CD14-positive monocyte (primary cell): ENCODE measurements at places on chromosomes 12 and 14. TPM values are rescaled to one million over a fixed set of nuclear protein-coding genes. Genes with fewer than 3 reads are reported as not detected.

Gene KRT6B
- not detected for polyA plus RNA-seq

Gene TAS2R7
- polyA plus RNA-seq = not detected in 2 replicates

Gene PTCSC3
- not detected for polyA plus RNA-seq

Gene RFX4
- polyA plus RNA-seq = not detected

Gene RGS6
- polyA plus RNA-seq = not detected

Gene JAG2
- not detected for polyA plus RNA-seq

- H3K27me3 ChIP-seq = no peaks in the 10 kb centered on the region
- DNase-seq = no peak
- H3K36me3 ChIP-seq = no peaks in the 10 kb centered on the region
Measured at GRCh38 chr12:90484094-90484493, 470.9 kb downstream of the CCER1 start.

DNA sequence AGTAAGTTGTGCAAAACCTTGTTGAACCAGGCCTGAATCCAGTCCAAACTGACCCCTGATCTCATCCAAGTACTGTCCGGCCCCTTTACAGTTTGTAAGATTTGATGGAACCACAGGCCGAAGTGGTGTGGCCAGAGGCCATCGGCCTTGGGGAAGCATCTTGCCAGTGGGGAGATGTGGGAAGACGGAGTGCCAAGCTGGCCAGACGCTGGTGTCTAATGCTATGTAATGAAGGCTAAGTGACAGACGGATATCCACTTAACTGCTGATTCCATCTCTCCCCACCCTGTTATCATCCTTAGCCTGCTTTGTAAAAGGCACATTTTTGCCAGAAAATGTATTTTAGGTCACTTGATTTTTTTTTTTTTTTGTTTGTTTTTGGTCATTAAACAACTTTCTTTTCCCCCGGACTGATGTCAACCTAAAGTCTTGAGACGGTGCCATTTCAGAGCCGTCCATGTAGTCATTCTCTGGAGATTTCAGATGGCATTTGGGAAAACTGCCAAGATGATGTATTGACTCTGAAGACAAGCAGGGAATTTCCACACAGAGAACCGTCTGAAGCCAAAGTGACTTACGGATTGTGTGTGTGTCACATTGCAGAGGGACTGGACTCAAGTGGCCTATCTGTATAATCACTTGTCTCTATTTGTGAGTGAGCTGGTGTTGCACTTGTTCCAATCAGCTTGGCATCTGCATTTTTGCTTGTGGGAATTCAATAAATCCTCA, 86.5 kb upstream of the MANSC4 start:
- H3K27ac ChIP-seq = no peak overlapping the region
- no peak for DNase-seq
- H3K4me3 ChIP-seq = no peak overlapping the region
- H3K4me1 ChIP-seq = peaks cover 3% of the 10 kb centered on the region
- no peaks in the 10 kb centered on the region for H3K36me3 ChIP-seq
- H3K27me3 ChIP-seq = no peaks in the 10 kb centered on the region

GRCh38 chr12:103839103-103839502, 1.9 kb downstream of the NT5DC3 start:
- H3K27ac ChIP-seq = no peak overlapping the region
- no peaks in the 10 kb centered on the region for H3K36me3 ChIP-seq
- H3K4me1 ChIP-seq = peaks cover 34% of the 10 kb centered on the region
- no peaks in the 10 kb centered on the region for H3K27me3 ChIP-seq

DNA sequence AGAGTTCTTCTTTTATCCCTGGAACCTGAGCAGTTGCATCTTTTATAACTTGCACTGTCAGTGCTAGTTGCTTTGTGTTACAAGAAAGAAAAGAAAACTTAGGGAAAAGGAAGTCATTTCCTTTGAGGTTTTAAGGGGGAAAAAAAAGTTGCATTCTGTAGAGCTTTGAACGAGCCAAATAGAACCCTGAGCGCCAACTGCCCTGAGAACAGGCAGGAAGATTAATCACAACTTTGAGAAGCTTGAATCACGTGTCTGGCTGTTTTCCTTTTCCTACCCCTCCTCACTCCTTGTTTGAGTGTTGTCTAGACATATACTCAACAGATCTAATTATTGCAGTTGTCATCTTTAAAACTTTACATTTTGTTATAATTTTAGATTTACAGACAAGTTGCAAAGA, 12.5 kb downstream of the PCNX1 start:
- no peaks in the 10 kb centered on the region for H3K27me3 ChIP-seq
- no peak overlapping the region for H3K4me3 ChIP-seq
- H3K36me3 ChIP-seq = peaks cover 11% of the 10 kb centered on the region
- peaks cover 45% of the 10 kb centered on the region for H3K4me1 ChIP-seq
- DNase-seq = peak; percentile 21

GRCh38 chr12:76259106-76259505, 89.1 kb downstream of the BBS10 start:
- no peaks in the 10 kb centered on the region for H3K4me1 ChIP-seq
- H3K4me3 ChIP-seq = no peak overlapping the region
- no peaks in the 10 kb centered on the region for H3K27me3 ChIP-seq
- no peak overlapping the region for H3K27ac ChIP-seq

- H3K36me3 ChIP-seq = no peaks in the 10 kb centered on the region
- no peak overlapping the region for H3K4me3 ChIP-seq
- H3K27ac ChIP-seq = no peak overlapping the region
- DNase-seq = no peak
- no peaks in the 10 kb centered on the region for H3K27me3 ChIP-seq
- H3K4me1 ChIP-seq = no peaks in the 10 kb centered on the region
Measured at GRCh38 chr14:33527023-33527634, 423.7 kb downstream of the EGLN3 start.

DNA sequence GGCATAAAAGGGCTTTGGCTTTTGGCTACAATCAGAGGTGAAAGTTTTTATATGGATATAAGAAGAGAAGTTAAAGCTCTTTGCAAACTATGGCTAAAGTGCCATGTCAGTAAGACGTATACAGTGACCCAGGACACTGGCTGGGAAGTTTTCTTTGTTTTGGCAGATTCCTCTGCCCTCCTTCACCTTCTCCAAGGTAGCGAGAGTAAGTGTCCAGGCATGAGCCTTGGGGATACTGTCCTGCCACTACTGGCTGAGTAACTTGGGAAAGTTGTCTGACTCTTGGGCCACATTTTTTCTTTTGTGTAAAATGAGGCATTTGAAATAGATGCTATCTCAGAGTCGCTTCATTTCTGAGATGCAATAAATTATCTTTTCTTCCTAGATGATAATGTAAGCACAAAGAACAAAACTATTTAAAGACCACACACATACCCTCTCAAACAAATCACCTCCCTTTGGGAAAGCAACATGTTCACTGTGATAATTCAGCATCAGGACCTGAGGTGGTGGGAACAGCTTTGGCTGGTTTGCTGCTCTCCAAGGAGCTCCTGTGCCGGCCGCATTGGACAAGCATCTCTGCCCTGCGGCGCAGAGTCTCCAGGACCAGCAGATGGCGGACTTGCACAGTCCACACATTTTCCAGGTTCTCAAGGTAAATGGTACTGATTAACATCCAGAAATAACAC, 106.3 kb downstream of the PTCSC3 start:
- no peak overlapping the region for H3K4me3 ChIP-seq
- no peak for DNase-seq
- no peaks in the 10 kb centered on the region for H3K27me3 ChIP-seq
- H3K4me1 ChIP-seq = no peaks in the 10 kb centered on the region
- no peaks in the 10 kb centered on the region for H3K36me3 ChIP-seq

DNA sequence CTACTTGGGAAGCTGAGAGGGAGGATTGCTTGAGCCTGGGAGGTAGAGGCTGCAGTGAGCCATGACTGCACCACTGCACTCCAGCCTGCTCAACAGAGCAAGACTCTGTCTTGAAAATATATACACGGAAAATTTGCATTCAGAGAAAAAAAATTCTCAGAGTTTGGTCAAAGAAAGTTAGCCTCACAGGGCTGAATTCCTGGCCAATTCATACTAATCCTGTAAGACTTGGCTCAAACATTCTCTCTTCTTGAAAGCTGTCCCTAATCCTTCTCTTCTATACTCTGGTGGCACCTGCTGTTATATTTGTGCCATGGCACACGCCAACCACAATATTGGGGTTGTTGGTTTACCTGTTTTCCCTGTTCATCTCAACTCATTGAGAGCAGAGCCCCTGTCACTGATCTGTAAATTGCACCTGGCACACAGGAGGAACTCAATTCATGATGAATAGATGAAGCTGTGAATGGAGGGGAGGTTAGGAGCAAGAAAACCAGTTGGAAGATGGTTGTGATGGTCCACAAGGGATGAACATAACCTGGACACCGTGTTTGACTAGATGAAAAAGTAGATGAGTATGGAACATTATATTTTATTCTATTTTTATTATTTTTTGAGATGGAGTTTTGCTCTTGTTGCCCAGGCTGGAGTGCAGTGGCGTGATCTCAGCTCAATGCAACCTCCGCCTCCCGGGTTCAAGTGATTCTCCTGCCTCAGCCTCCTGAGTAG, 36.8 kb upstream of the SPTSSA start:
- no peaks in the 10 kb centered on the region for H3K36me3 ChIP-seq
- peaks cover 14% of the 10 kb centered on the region for H3K4me1 ChIP-seq
- DNase-seq = peak; percentile 2
- no peak overlapping the region for H3K4me3 ChIP-seq
- H3K27ac ChIP-seq = no peak overlapping the region

DNA sequence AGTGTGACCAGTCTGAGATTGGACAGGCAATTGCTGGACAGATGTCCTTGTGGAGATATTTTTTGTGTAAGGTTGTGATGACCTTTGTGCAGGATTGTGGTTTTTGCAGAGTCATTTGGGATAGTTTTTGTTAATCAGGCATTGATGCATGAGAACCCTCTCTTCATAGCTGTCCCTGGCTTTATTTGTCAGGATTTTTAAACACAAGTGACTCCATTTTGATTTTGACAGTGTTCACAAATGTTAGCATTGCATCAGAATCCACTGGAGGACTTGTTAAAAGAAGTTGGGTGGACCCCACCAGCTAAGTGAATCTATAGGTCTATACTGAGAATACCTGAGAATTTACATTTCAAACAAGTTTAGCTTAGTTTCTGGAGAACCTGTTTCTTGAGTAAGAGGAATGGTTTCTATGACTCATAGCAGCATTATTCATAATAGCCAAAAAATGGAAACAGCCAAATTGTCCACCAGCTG, 11.8 kb downstream of the FNTB start:
- H3K4me1 ChIP-seq = peaks cover 27% of the 10 kb centered on the region
- no peak overlapping the region for H3K4me3 ChIP-seq
- no peaks in the 10 kb centered on the region for H3K27me3 ChIP-seq
- no peak overlapping the region for H3K27ac ChIP-seq
- H3K36me3 ChIP-seq = no peaks in the 10 kb centered on the region

GRCh38 chr14:38158468-38158867, 49.2 kb upstream of the SSTR1 start:
- no peak overlapping the region for H3K4me3 ChIP-seq
- DNase-seq = no peak
- H3K36me3 ChIP-seq = no peaks in the 10 kb centered on the region
- H3K27ac ChIP-seq = no peak overlapping the region
- H3K4me1 ChIP-seq = no peaks in the 10 kb centered on the region

DNA sequence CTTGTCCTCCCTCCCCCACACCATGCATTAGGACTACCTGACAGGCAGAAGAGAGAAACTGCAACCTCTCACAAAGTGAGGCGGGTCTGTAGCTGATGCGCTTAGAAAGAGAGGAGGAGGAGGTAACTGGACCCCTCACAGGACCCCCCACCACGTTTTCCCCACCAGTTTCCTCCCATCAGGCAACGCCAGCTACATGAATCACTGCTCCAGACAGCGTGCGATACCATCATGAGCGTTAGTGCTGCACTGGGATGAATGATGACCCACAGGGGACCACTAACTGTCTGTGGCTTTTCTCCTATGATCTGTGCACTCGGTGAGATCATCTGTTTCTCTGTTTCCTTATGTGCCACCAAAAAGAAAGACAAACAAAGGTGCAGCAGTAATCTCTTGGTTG, 77.7 kb downstream of the KCNK10 start:
- no peaks in the 10 kb centered on the region for H3K4me1 ChIP-seq
- no peak overlapping the region for H3K27ac ChIP-seq
- H3K36me3 ChIP-seq = no peaks in the 10 kb centered on the region

DNA sequence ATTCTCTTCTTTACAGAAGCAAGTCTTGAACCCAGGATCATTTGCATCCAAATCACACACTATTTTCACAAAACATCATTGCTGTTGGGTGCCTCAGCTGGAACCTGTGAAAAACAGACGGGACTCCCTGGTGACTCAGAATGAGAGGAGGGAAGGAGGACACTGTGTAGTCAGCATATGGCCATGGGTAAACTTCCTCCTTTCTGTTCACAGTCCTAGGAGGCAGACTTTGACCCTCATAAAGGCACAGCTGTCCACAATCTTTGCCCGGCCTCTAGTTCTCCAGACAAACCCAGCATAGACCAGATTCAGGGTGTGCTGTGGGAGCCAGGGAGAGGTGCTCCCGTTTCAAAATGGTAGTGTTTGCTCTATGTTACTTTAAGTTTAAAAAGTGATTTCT, 62.0 kb downstream of the DYRK2 start:
- H3K27me3 ChIP-seq = no peaks in the 10 kb centered on the region
- H3K4me3 ChIP-seq = no peak overlapping the region
- DNase-seq = peak; percentile 37
- H3K4me1 ChIP-seq = peaks cover 8% of the 10 kb centered on the region

DNA sequence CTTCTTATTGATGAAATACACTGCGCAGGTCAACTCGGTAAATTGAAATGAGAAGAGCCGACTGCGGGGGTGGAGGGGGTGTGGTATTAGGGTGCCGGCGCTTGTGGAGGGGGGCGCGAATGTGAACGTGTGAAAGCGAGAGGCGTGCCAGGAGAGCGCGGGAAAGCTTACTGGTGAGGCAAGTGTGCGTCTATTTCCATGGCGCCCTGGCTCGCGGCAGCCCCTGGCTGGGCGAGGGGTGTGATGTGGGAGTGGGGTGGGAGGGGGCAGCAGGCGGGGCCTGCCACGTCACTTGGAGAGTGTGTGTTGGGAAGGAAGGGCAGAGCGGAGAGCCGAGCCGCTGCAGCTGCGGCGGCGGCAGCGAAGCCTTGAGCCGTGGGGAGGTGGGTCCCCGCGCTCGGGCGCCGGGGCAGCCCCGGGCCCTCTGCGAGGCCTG, 88.8 kb downstream of the GALNT8 start:
- no peak overlapping the region for H3K4me3 ChIP-seq
- peaks cover 5% of the 10 kb centered on the region for H3K4me1 ChIP-seq
- no peak for DNase-seq
- peaks cover 28% of the 10 kb centered on the region for H3K27me3 ChIP-seq
- H3K27ac ChIP-seq = no peak overlapping the region

- no peak for DNase-seq
- no peaks in the 10 kb centered on the region for H3K27me3 ChIP-seq
- peaks cover 15% of the 10 kb centered on the region for H3K4me1 ChIP-seq
- H3K36me3 ChIP-seq = no peaks in the 10 kb centered on the region
- H3K4me3 ChIP-seq = no peak overlapping the region
Measured at GRCh38 chr12:32902287-32902997, 5.9 kb upstream of the PKP2 start.

GRCh38 chr12:25929142-25929541, 29.3 kb upstream of the RASSF8 start:
- DNase-seq = no peak
- H3K4me1 ChIP-seq = no peaks in the 10 kb centered on the region
- no peak overlapping the region for H3K27ac ChIP-seq
- H3K27me3 ChIP-seq = no peaks in the 10 kb centered on the region
- no peaks in the 10 kb centered on the region for H3K36me3 ChIP-seq
